Adrenal gland (tissue), 19 donors: ENCODE measurements at places on chromosomes 4 and X. TPM values are rescaled to one million over a fixed set of nuclear protein-coding genes. Genes with fewer than 3 reads are reported as not detected.

Gene ADH1A
- 1.5 TPM for total RNA-seq

Gene CRMP1
- total RNA-seq: 4.9 TPM

Gene OPRPN
- total RNA-seq: not detected

Gene FGB
- 0.11 TPM for total RNA-seq

Gene NUDT10
- total RNA-seq: 2.4 TPM

Gene MAGEC3
- not detected for total RNA-seq
